Activated CD8-positive, alpha-beta memory T cell treated with anti-CD3 and anti-CD28 coated beads for 48 hours (primary cell): ENCODE measurements at places on chromosomes 7 and 10.

- no peak for DNase-seq
These were observed 467.1 kb downstream of the SDK1 start for GRCh38 chr7:3767917-3768777.

DNA sequence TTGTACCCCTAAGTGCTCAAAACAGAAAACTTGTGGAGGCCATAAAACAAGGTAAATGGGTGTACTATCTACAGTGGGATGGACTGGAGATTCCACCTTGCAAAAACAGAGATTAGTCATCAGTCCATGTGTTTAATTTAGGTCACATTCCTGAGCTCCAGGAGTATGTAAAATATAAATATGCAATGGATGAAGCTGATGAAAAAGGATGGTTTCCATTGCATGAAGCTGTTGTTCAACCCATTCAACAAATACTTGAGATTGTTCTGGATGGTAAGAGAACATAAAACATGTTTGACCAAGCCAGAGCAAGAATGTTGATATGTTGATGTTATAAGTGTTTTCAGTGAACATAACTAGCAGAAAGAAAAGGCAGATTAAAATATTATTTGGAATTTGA, 14.6 kb downstream of the ASB15 start:
- no peak for DNase-seq

DNA sequence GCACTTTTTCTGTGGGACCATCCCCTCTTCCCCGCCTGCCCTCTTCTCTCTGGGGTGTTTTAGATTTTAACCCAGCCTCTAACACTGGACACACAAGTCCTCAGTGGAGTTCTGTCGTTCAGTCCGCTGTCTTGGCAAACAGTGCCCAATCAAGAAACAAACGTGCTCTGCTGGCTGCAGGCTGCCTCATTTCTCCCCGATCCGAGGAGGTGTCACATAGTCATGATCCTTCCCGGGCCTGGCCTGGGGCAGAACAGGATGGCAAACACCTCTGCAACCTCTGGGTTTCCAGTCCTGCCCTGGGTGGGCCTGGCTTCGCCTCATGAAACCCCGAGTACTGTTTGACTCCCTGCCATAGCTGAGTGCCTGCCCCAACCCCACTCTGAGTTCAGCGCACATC, 110.9 kb upstream of the INSYN2A start:
- no peak for DNase-seq

GRCh38 chr7:116215551-116215950, 5.2 kb downstream of the TES start:
- no peak for DNase-seq

DNA sequence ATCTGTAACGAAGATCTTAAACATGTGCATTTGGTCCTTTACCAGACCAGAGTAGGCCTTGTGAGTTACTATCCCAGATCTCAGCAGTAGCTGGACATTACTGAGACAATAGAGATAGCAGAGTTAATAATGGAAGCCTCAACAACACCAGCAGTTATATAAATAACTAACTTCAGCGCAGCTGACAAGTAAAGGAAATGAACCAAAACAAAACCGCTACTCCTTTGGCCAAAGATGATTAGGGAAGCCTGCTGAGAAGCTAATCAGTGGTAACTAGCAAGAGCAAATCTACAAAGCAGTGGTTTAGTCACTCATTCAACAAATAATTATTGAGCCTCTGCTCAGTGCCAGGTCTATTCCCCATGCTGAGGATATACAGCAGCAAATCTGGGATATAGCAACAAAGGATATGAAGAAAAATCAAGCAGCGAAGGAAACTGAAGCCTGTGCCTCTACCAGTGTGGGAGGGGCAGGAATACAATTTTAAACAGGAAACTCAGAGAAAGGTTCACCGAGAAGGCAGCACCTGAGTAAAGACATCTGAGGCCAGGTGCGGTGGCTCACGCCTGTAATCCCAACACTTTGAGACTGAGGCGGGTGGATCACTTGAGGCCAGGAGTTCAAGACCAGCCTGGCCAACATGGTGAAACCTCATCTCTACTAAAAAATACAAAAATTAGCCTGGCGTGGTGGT, 103.6 kb downstream of the ELMO1 start:
- DNase-seq: no peak

GRCh38 chr10:15704581-15704968, 15.1 kb downstream of the ITGA8 start:
- no peak for DNase-seq

DNA sequence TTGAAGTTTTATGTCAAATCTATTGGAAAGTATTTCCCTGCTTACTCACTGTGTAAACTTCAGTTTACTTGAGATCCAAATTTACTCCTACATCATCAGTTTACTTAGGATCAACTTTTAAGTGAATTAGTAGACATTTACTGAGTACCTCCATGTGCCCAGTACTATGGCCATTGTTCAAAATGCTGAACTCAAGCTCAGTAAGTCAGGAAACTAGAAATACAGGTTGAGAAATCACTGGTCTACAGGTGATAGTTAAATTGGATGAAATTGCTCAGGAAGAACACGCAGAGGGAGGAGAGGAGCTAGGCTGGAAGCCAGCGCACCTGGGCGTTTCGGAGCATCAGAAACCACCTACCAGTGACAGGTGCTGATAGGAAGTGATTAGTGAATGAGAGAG, 25.5 kb upstream of the EBLN1 start:
- DNase-seq: no peak

DNA sequence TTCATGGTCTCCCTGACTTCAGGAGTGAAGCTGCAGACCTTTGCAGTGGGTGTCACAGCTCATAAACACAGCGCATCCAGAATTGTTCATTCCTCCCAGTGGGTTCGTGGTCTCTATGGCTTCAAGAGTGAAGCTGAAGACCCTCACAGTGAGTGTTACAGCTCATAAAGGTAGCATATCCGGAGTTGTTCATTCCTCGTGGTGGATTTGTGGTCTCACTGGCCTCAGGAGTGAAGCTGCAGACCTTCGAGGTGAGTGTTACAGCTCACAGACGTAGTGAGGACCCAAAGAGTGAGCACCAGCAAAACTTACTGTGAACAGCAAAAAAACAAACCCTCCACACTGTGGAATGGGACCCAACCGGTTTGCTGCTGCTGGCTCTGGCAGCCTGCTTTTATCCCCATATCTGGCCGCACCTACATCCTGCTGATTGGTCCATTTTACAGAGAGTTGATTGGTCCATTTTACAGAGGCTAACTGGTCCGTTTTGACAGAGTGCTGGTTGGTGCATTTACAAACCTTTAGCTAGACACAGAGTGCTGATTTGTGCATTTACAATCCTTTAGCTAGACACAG, 308.8 kb downstream of the PTPRN2 start:
- no peak for DNase-seq
